Suprapubic skin (tissue), 4 donors: ENCODE measurements at places on chromosomes 11 and 22.

GRCh38 chr11:17786824-17787525, 52.4 kb downstream of the KCNC1 start:
- no peaks in the 10 kb centered on the region for H3K36me3 ChIP-seq
- H3K4me1 ChIP-seq, result no peaks in the 10 kb centered on the region
- no peaks in the 10 kb centered on the region for H3K27me3 ChIP-seq
- no peak overlapping the region for H3K4me3 ChIP-seq

DNA sequence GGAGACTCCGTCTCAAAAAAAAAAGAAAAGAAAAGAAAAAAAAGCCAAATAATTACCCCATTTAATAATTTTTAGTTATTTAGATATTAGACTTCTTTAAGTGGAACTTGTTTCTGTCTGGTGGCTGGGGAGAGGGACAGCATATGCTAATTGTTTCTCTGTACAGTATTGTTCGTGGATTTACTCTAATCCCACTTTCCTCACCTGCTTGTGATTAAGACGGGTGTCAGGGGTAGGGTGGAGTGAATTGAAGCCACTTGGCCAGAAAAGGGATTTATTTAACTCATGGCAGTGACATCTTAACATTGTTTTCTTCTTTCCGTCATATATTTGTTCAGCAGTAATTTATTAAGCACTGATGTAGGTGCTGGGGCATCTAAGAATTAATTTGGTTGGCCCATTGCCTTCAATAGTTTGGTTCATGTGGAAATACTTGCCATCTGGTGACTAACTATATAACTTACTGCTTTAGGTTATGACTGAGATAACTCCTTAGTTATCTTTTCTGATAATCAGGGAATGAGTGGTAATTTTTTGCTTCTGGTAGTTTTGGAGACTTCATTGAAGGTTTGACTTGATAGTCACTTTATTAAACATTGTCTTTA, 4.6 kb downstream of the TNRC6B start:
- no peak for DNase-seq
- no peaks in the 10 kb centered on the region for H3K27me3 ChIP-seq
- H3K27ac ChIP-seq, result peak overlapping the region; percentile 50

DNA sequence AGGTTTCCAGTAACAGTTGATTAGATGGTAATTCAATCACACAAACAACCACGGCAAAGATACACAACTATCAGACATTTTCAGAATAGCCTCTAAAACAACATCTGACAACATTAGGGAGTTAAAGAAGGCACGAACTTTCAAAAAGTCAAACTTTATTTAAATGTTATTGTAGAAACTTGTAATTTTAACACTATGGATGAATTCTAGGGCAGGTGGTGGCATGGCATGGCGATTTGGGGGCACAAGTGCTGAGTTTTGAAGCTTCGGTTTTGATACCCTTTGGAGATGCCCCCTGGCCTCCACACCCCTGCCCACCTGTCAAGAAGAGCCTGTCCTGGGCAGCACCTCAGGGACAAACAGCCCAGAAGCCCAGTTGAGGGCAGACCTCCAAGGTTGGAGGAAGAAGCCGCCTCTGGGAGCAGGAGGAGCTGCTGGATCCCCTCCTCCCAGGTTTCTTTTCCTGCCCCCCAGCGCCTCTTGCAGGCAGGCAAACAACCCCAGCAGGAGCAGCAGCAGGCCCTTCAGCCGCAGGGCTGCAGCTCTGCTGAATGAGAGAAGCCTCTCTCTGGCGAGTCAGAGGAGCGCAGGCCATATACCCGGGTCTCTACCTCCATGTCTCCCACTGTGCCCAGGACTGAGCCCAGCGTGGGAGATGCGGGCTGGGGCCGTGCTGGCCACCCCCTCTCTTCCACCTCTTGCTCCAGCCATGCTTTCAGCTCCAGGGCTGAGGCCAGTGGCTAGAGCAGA, 102.1 kb upstream of the IGLL5 start:
- H3K36me3 ChIP-seq, result no peaks in the 10 kb centered on the region
- no peaks in the 10 kb centered on the region for H3K4me1 ChIP-seq
- no peak overlapping the region for H3K4me3 ChIP-seq
- H3K27me3 ChIP-seq, result peaks cover 39% of the 10 kb centered on the region
- DNase-seq, result no peak

DNA sequence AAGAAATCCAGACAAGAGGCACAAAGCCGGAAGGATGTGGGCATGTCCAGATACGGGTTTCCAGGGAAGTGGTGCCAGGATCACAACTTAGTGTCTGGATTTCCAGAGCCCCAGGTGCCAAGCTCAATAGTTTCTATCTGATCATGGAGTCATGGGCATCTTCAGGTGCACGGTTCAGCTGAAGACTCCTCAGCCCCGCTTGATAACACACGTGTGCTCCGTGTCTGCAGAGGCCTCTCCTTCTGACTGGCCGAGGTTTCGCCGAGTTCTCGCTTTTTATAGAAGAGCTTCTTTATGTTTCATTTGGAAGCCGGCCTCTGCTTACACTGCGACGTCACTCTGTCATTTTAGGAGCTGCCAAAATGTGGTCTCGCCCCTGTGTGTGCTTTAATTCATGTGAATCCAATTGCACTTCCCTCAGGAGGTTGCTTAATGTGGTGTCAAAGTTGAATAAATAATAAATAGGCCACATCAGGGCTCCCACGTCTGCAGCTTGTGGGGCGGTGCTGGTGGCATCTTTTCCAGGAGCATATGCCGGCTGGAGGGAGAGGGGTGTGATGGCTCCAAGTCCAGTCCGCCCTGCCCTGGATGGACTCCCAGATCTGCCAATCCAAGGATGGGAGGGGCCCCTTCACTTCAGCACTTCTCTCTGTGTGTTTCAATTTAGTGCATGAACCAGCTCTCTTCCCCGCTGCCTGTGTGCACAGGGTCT, 1410.8 kb downstream of the TBC1D22A start:
- peak; percentile 69 for DNase-seq
- no peak overlapping the region for H3K4me3 ChIP-seq
- peaks cover 9% of the 10 kb centered on the region for H3K4me1 ChIP-seq
- no peak overlapping the region for H3K27ac ChIP-seq
- H3K27me3 ChIP-seq, result peaks cover 4% of the 10 kb centered on the region

DNA sequence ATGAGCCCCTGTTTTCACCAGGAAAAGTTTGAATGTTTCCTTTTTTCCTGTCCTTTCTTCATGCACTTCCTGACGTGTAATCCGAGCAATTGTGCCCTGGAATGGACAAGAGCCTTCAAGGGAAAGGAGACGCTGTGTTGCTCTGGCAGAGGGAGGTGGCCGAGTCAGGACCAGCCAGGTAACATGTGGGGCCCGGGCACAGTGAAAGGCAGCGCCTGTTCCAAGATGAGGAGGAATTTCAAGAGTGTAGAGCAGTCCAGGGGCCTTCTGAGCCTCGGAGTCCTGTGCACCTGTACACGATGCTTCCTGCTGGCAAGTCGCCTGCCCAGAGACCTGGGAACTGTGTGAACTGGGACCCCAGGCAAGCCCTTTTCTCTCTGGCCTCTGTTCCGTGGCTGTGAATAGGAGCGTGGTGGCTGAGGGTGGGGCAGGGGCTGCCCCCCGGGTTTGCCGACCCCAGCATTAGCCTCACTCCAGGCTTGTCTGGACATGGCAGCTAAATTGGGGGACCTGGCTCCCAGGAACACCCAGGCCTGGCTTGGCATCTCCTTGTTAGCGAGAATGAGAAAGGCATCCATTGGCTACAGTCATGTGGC, 92.0 kb downstream of the MYEOV start:
- H3K36me3 ChIP-seq, result no peaks in the 10 kb centered on the region
- H3K4me3 ChIP-seq, result no peak overlapping the region
- peaks cover 6% of the 10 kb centered on the region for H3K4me1 ChIP-seq

GRCh38 chr11:36454941-36455631, 55.0 kb downstream of the TRAF6 start:
- DNase-seq, result no peak
- peak overlapping the region; percentile 71 for H3K27ac ChIP-seq
- no peaks in the 10 kb centered on the region for H3K27me3 ChIP-seq
- H3K36me3 ChIP-seq, result peaks cover 3% of the 10 kb centered on the region
- peaks cover 36% of the 10 kb centered on the region for H3K4me1 ChIP-seq

DNA sequence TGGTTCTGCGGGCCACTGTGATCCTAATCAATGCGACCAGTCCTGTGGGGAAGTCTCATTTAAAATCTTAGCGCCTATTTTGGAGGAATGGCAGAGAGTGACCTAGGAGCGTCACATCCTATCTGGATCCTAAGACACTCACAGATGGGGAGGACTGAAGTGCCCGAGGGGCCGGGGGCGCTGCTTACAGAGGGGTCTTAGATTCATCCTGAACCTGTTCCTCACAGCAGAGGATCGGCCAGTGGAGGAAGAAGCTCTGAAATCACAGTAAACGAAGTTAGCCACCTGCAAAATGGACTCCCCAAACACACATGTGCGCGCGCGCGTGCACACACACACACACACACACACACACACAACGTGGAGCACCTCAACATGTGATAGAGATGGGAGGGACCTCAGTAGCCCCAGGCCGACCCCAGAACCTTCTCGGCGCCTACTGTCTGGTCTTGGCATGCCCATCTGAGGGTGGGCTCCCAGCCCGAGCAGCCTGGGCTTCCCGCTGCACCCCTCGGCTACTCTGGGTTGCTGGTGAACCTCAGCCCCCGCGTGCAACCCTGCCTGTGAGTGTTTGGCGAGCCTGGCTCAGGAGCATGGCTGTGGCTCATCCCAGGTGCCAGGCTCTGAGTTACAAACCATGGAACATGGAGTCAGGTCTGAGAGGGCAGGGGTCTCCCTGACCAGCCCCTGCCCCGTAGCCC, 613.3 kb downstream of the TBC1D22A start:
- H3K4me1 ChIP-seq, result no peaks in the 10 kb centered on the region
- peak; percentile 44 for DNase-seq

DNA sequence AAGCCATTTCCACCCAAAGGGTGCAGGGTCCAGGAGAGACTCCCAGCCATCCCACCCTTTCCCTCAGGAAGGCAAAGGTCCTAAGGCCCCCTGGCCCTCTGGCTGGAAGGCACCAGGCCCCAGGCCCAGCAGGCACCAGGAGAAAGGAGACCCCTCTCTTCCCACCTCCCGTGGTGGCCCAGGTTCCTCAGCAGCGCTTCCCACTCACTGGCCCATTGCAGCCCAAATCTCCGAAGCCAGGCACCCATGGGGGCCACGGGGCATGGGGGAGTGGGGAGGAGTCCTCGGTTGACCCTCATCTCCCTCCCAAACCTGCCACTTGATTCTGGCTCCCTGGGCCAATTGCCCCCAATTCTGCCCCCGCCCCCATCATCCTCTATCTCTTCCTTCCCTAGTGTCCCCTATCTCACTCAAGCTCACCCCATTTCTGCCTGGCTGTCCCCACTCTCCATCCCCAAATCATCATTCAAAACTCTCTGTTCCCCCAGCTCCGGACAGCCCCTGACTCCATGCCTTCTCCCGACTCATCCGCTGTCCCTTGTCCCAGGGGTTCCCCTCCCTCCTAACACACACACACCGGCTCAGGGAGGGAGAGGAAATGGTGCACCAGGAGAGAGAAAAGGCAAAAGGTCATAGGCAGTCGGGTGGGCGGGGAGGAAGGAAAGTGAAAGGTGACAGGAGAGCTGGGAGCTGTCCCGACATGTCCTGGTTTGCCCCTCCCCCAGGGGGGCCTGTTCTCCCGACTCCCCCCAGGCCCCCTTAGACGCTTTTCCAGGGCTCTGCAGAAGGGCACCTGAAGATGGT, 1.2 kb downstream of the LIF start:
- peaks cover 14% of the 10 kb centered on the region for H3K27me3 ChIP-seq
- H3K36me3 ChIP-seq, result no peaks in the 10 kb centered on the region
- H3K27ac ChIP-seq, result no peak overlapping the region
- H3K4me3 ChIP-seq, result peak overlapping the region; percentile 61
- DNase-seq, result no peak
- H3K4me1 ChIP-seq, result peaks cover 40% of the 10 kb centered on the region

- H3K36me3 ChIP-seq, result no peaks in the 10 kb centered on the region
- H3K4me3 ChIP-seq, result no peak overlapping the region
- DNase-seq, result no peak
- H3K27me3 ChIP-seq, result no peaks in the 10 kb centered on the region
- H3K4me1 ChIP-seq, result peaks cover 4% of the 10 kb centered on the region
These were observed 55.5 kb downstream of the ABTB2 start for GRCh38 chr11:34302046-34302921.

DNA sequence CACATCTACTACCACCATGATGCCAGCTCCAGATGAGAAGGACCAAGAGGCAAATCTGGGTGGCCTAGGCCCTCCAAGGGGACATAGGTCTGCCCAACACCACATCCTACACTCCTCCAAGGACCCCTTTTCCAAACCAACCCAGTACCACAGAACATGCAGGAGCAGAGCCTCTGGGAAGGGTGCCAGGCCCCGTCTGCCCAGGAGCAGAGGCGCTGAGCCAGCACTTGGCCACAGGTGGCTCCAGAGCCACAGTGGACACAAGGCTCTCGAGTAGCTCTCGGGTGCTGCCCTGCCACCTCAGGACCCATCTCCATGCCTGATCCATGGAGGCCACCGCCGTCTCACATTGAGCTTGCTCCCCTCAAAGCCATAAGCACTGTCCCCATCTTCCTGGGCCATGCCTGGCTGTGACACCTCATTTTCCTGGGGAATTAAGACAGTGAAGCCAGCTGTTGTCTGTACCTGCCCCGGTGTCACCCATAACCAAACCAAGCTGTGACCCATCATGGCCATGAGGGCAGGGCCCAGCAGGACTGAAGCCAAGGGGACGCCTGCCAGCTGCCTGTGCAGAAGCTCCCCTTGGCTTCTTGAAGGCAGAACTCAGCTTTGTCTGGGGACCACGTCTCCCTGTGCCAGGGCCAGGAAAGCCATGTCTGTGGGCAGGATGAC, 7.4 kb downstream of the MOB2 start:
- peaks cover 16% of the 10 kb centered on the region for H3K4me1 ChIP-seq
- H3K27me3 ChIP-seq, result no peaks in the 10 kb centered on the region
- DNase-seq, result no peak
- H3K4me3 ChIP-seq, result no peak overlapping the region
- peaks cover 65% of the 10 kb centered on the region for H3K36me3 ChIP-seq
- no peak overlapping the region for H3K27ac ChIP-seq

DNA sequence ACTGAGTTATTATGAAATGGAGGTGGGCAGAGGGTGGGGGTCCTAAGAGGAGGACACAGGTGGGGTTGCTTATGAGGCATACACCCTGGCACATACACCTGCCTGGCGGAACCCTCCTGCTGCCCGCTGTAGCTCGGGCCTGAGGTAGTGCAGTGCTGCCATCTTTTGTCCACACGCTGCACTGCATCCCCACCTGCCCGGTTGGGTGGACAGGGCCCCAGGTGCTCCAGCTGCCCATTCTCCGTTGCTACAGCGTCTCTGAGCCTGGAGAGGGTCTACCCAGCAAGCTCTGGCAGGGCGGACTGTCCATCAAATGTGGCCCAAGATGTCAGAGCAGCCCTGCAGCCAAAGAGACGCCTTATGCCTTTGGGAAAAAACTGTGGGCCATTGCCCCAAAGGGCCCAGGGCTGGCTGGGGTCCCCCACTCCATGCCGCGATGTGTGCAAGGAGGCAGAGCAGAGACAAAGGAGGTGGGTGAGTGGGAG, 131.2 kb downstream of the BUD13 start:
- H3K27me3 ChIP-seq, result peaks cover 19% of the 10 kb centered on the region
- no peaks in the 10 kb centered on the region for H3K36me3 ChIP-seq
- no peak for DNase-seq
- no peak overlapping the region for H3K4me3 ChIP-seq
- no peaks in the 10 kb centered on the region for H3K4me1 ChIP-seq
